ENCODE measurements at places on chromosomes 7 and 10. TPM values are rescaled to one million over a fixed set of nuclear protein-coding genes. Genes with fewer than 3 reads are reported as not detected.

Gene FAM24B
- total RNA-seq = 3.7 TPM

Gene LARP4B
- 68.5 TPM for total RNA-seq

- no peak overlapping the region for H3K4me3 ChIP-seq
- peaks cover 8% of the 10 kb centered on the region for H3K4me1 ChIP-seq
- H3K27me3 ChIP-seq = no peaks in the 10 kb centered on the region
- peak overlapping the region; percentile 98 for H3K27ac ChIP-seq
- DNase-seq = no peak
These were observed 7.9 kb downstream of the ESYT2 start for GRCh38 chr7:158821171-158822031.

GRCh38 chr7:49927631-49928030, 154.2 kb downstream of the VWC2 start:
- H3K27ac ChIP-seq = no peak overlapping the region
- DNase-seq = no peak
- no peak overlapping the region for H3K4me3 ChIP-seq
- H3K36me3 ChIP-seq = no peaks in the 10 kb centered on the region
- H3K27me3 ChIP-seq = no peaks in the 10 kb centered on the region

DNA sequence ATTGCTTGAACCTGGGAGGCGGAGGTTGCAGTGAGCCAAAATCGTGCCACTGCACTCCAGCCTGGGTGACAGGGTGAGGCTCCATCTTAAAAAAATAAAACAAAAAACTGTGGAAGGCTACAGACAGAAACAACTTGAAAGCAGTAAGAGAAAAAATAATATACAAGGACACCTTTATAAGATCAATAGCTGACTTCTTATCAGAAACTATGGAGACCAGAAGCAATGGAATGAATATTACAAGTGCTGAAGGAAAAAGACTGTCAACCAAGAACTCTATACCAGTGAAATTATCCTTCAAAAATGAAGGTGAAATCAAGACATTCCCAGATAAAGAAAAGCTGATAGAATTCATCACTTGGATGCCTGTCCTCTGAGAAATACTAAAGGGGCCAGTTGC, 49.0 kb downstream of the RBAK start:
- no peak for DNase-seq
- no peaks in the 10 kb centered on the region for H3K4me1 ChIP-seq
- no peaks in the 10 kb centered on the region for H3K36me3 ChIP-seq
- H3K27ac ChIP-seq = no peak overlapping the region
- no peaks in the 10 kb centered on the region for H3K27me3 ChIP-seq

- no peaks in the 10 kb centered on the region for H3K4me1 ChIP-seq
- no peak for DNase-seq
- no peak overlapping the region for H3K4me3 ChIP-seq
- no peaks in the 10 kb centered on the region for H3K36me3 ChIP-seq
- H3K27ac ChIP-seq = no peak overlapping the region
These were observed 176.5 kb upstream of the VWC2 start for GRCh38 chr7:49596701-49597491.

DNA sequence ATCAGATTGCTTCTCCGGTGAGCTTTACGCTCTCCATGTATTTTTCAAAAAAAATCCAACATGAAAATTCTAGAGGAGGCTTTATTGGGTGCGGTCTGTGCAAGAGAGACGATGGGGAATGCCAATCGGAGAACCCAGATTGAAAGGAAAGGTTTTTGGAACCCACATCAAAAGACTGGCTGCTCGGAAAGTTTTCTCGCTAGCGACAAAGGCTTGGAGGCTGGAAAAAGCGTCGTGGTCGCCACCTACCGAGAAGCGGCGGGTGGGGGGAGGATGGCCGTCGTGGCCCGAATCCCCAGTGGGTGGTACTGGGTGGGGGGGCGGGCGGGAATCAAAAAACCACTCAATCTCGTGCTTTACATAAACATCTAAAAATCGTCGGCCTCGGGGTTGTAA, 1.1 kb upstream of the GTF2I start:
- no peaks in the 10 kb centered on the region for H3K27me3 ChIP-seq
- peak overlapping the region; percentile 98 for H3K27ac ChIP-seq
- peak overlapping the region; percentile 100 for H3K4me3 ChIP-seq
- no peaks in the 10 kb centered on the region for H3K36me3 ChIP-seq

DNA sequence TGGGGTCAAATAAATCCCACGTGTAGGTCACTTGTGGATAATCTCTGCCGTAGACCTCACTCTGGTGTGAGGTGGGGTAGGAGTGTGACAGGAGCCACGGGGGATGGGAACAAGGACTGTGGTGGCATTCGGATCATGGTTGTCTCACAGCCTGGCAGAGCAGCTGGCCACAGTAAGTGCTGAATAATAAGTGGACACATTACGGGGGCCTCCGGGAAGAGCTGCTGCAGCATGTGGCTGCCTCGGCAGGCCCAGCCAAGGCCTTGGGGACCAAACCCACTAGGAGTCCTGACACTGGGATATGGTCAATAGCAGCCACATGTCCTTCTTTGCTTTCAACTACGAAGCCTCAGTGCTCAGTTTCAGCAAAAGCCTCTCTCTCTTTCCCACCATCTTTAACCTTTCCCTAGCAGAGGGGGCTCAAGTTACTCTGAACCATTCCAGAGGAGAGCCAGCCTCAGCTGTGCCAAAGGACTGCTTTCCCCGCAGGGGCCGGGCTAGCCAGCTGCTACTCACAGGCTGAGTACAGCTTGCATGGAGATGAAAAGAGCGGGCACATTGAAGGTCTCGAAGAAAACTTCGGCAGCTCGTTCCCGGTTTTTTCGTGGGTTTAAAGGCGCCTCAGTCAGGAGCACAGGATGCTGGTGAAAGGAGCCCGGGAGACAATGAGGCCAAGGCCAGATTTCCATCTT, 17.3 kb downstream of the ACTR1A start:
- no peak overlapping the region for H3K27ac ChIP-seq
- peaks cover 14% of the 10 kb centered on the region for H3K36me3 ChIP-seq
- no peak overlapping the region for H3K4me3 ChIP-seq
- no peaks in the 10 kb centered on the region for H3K27me3 ChIP-seq
- DNase-seq = no peak
- H3K4me1 ChIP-seq = no peaks in the 10 kb centered on the region

DNA sequence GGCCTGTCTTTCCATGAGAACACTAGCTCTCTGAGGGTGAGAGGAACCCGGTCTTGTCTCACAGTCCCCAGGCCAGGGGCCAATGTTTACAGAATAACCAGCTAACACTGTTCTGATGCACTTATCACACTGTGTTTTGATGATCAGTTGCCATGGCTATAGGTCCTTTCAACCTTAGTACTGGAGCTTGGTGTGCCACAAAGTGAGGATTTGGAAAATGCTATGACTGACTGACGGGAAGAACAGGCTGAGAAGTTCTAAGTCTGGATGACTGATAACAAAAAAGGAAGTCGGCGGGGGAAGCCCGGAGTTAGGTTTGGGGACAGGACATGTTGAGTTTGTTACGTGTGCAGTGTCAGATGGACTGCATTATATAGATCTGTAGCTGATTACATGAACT, 141.8 kb downstream of the CTTNBP2 start:
- no peak overlapping the region for H3K27ac ChIP-seq
- no peak for DNase-seq
- no peaks in the 10 kb centered on the region for H3K27me3 ChIP-seq

DNA sequence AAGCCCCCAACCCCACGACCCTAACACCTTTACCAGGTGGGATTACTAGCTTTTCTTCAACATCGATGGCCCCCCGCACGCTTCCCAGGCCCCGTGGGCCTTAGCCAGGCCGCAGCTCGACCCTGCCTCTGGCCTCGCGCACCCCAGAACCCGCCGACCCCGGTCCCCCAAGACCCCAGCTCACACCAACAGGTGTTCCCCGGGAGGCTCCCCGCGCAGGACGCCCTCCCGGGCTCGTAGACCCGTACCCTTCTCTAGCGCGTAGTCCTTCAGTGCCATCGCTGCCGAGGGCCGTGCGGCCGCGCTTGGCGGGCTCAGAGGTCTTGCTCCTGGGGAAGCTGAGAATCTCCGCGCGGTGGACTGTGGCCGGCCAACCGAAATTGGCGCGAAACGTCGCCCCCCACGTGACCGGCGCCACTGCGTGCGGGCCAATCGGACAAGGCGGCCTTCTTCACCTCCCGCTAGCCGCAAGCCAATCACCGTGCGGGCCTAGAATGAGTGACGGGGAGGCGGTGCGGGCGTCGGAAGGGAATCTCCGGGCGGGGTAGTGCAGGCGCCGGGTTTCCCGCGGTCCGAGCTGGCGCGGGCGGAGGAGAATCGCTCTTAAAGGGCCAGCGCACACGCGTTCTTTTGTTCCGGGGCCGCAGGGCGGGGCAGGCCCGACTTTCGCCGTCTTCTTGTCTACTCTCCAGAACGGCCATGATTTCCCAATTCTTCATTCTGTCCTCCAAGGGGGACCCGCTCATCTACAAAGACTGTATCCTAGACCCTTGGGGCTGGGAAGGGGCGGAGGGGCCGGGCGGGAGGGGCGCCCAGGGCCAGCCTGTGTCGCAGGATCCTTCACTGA, at the start of the genes AP4M1 and MCM7:
TSS of gene AP4M1 (plus strand) at position 628 of the 847 bp plus-strand sequence. CDS start at position 700, 72 bp downstream.
TSS of gene MCM7 (minus strand) at position 382 of the 847 bp plus-strand sequence. CDS start at position 279, 103 bp downstream.
- peak within 1 kb of the TSS; percentile 96 for H3K27ac ChIP-seq
- H3K36me3 ChIP-seq = no peaks in the 10 kb centered on the region
- peak within 1 kb of the TSS; percentile 80 for H3K4me3 ChIP-seq
- no peaks in the 10 kb centered on the region for H3K27me3 ChIP-seq
- H3K4me1 ChIP-seq = no peaks in the 10 kb centered on the region

DNA sequence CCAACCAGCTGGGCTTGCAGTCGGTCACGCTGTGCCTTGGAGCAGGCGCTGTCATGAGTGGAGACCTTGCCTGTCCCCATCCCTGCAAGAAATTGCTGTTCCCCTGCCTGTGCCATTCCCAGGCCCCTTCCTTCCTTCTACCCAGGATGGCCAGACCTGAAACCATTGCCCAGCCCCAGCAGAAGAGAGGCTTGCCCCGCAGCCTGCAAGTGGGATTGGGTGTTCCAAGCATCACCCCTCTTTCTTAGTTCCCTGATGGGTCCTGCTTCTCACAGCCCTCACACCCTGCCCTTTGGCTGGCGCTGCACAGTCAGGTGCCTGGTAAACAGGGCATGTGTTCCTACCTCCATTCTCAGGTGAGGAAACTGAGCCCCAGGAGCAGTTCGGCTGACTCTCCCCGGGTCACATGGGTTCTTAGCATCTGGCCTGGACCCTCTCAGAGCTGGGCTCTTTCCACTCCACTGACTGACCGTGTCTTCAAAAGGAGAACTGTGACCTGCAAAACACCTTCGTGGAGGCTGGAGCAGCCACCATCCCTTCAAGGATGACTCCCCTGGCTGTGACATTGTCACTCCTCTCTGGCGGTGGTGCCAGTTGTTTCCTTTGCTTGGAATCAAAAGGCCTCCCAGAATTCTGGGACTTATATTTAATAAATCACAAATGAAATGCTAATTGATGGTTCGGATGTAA, 41.9 kb upstream of the PDCD4 start:
- no peaks in the 10 kb centered on the region for H3K4me1 ChIP-seq
- no peaks in the 10 kb centered on the region for H3K36me3 ChIP-seq

- H3K4me3 ChIP-seq = no peak overlapping the region
- H3K27ac ChIP-seq = no peak overlapping the region
- no peaks in the 10 kb centered on the region for H3K4me1 ChIP-seq
These were observed 516.4 kb downstream of the GLRX3 start for GRCh38 chr10:130652544-130652943.

GRCh38 chr10:129707406-129708388, 240.7 kb downstream of the MGMT start:
- no peak overlapping the region for H3K27ac ChIP-seq
- H3K36me3 ChIP-seq = no peaks in the 10 kb centered on the region
- DNase-seq = no peak

DNA sequence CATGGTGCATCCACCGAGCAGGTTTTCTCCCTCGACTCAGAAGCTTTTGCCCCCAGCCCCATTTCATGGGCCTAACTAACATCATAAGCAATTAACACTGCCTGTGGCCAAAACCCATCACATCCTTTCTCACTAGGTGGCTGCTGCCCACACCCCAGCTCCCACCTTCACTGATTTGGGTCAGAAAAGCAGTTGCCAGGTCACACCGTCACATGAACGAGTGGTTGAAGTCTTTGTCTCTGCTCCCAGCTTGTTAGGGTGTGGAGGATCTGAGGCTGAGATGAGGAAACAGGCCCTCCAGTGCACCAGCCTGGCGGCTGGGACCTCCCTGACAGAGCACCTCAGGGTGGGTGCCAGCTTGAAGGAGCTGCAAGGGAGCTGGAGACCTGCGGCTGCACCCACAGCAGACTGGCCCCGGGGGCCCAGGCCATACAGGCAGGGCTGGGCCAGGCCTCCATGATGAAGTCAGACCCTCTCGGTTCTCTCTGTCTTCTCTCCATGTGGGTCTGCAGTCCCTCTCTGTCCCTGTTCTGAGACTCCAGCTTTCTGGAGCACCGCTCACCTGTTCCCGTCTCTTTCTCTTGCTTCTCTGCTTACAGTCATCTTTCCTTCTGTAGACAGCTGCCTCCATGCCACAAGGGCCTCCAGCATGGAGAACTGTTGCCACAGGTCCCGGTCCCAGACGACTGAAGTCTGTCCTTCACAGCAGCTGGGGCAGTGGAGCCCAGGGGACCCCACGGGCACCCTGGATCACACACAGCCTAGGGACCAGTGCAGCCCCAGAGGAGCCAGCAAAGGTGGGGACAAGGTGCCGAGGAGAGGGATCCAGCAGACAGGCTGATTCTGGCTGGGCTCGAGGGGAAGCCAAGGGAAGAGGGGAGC, 13.8 kb upstream of the INPP5A start:
- no peaks in the 10 kb centered on the region for H3K36me3 ChIP-seq
- H3K27me3 ChIP-seq = no peaks in the 10 kb centered on the region
- peaks cover 6% of the 10 kb centered on the region for H3K4me1 ChIP-seq
- H3K4me3 ChIP-seq = no peak overlapping the region
- H3K27ac ChIP-seq = no peak overlapping the region

- no peaks in the 10 kb centered on the region for H3K27me3 ChIP-seq
- H3K27ac ChIP-seq = no peak overlapping the region
- no peak for DNase-seq
- H3K4me3 ChIP-seq = no peak overlapping the region
These were observed 84.0 kb downstream of the ORC5 start for GRCh38 chr7:104123786-104124185.

- no peaks in the 10 kb centered on the region for H3K36me3 ChIP-seq
- DNase-seq = no peak
- no peaks in the 10 kb centered on the region for H3K27me3 ChIP-seq
These were observed 12.3 kb downstream of the CAMK2G start for GRCh38 chr10:73862011-73862410.

GRCh38 chr7:38716397-38716796, 85.2 kb upstream of the AMPH start:
- no peak overlapping the region for H3K27ac ChIP-seq
- H3K4me3 ChIP-seq = no peak overlapping the region
- DNase-seq = no peak
- no peaks in the 10 kb centered on the region for H3K36me3 ChIP-seq
- no peaks in the 10 kb centered on the region for H3K4me1 ChIP-seq
- H3K27me3 ChIP-seq = no peaks in the 10 kb centered on the region

DNA sequence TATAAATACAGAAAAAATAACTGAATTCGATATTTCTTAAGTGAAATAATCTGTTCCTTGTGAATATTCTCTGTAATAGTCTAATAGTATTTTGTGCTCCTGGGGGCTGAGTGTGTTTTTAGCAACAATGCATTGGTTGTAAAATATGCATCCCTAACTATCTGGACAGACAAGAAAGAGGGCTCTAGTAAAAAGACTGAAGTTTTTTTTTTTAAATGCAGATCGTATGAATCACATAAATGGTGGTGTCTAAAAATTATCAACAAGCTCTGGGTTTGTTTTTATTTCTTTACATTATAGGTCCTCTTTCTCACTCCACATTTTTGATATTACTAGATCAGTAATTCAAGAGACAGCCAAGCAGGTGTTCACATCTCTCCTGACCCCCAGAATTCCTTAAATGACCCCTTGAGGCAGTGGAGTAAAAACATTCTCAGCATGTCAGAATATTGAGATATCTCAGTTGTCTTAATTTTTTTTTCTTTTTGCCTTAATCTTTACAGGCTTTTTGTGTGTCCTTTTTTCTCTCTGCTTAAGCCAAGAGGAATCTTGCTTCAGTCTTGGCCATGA, 18.2 kb downstream of the ARID5B start:
- DNase-seq = no peak
- H3K27me3 ChIP-seq = no peaks in the 10 kb centered on the region
- H3K36me3 ChIP-seq = no peaks in the 10 kb centered on the region
- H3K27ac ChIP-seq = no peak overlapping the region

Data from breast epithelium (tissue), 4 donors.